ENCODE measurements at places on chromosomes 5 and 9. TPM values are rescaled to one million over a fixed set of nuclear protein-coding genes. Genes with fewer than 3 reads are reported as not detected.

The GPR21 gene
- 6.7 TPM for total RNA-seq

The PHF24 gene
- 1.1 TPM for total RNA-seq

The HAUS6 gene
- 8.5 TPM for total RNA-seq

DNA sequence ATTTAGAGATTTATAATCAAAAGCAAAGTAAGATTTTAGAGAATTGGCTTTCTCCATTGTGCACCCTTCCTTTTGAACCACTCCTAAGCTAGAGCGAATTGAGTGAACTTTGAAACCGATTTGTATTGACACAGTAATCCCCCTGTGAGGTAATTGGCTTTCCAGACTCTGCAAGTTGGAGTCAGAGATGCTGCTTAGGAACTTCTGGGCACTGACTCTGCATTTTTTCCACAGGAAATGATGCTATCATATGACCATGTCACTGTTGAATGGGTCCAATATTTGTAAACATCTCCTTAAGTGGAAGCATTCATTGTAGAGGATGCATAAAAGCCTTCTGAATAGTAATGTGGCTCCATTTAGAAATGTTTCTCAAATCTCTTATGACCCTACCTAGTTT, 394.4 kb upstream of the ZNF608 start:
- no peak for DNase-seq

DNA sequence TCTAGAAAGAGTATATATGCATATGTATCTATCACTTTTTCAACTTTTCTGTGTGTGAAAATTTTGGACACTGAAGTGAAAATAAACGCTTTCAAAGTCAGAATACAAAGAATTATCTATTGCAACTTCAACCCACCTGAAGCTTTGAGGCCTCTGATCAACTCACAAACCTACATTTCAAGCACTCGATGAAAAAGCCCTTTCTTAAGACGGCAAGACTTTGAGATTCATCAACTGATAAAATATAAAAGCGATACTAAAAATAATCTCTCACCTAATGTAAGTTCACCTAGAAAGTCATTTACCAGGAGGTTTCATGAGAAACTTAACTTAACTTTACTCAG, 1.2 kb downstream of the GOLPH3 start:
- no peak for DNase-seq

The SPDL1 gene
- total RNA-seq = 8.3 TPM

GRCh38 chr9:134724202-134724911, 82.8 kb downstream of the COL5A1 start:
- no peak for DNase-seq

The MORN5 gene
- total RNA-seq = not detected

The LCN2 gene
- 42.3 TPM for total RNA-seq

The GPX3 gene
- 1,215 TPM for total RNA-seq

DNA sequence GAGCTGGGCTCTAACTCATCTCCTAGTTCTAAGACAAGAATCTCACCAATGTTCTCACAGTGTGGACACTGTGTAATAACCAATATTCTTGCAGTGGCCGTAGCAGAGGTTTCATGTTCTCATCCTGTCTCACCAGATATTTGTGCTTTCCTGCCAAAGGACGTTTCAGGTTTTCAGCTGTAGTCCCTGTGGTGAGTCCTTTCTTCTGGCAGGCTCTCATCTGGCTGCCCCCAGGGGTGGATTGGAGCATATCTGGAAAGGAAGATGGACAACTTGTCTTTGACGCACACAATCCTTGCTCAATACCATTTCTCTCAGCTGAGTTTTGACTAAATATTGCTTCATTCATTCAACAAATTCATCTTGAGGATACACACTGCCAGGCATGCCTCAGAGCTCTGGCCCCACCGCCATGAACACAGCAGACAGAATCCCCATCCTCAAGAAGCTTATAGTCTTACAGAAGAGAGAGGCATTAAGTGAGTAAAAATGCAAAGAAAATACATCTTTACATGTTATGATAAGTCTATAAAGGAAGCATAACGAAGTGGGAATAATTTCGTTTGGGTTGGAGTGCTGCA, 33.8 kb upstream of the NEURL1B start:
- DNase-seq = no peak

All from breast epithelium (tissue), 4 donors.